Erythroblast (primary cell): ENCODE measurements at places on chromosomes 13 and 19.

- no peak for DNase-seq
Measured at GRCh38 chr19:4649392-4650047, 10.2 kb downstream of the TNFAIP8L1 start.

- DNase-seq, result no peak
Measured at GRCh38 chr19:48663667-48664066, 9.2 kb downstream of the NTN5 start.

- DNase-seq, result peak; percentile 52
Measured at GRCh38 chr19:6065685-6066374, 44.5 kb downstream of the RFX2 start.

DNA sequence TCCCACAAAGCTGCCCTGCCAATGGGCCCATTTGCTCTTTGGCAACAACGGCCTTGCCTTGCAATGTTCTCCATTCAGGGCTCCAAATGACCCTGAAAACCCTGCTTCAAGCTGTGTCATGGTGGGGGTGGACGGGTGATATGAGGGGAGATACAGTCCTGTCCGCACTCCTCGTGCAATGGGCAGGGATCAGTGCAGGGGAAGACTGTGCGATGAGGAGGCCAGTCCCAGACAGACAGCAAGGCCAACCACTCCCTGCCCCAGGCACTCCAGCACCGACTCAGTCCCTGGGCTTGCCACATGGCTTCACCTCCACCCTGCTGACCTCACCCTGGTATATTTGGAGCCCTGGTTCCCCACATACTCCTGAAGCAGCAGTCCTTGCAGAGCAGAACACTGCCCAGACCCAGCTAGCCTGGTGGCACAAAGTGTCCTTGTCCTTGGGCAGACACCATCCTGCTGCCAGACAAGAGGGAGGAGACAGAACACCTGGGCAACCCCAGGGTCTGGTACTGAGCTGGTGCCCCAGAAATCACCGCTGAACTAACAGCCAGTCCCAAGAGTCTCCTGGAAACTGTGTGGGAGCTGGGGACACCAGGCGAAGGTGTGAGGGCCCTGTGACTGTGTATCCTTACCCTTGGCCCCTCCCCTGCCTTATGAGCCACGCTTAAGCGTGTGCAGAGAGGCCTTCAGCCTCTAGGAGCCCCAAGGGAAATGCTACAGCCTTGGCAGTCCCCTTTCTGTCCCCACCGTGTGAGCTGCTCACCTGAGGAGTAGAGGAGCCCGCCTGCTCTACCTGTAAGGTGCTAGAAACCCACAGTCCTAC lies 9.1 kb upstream of the SLC35E1 start:
- peak; percentile 19 for DNase-seq

DNA sequence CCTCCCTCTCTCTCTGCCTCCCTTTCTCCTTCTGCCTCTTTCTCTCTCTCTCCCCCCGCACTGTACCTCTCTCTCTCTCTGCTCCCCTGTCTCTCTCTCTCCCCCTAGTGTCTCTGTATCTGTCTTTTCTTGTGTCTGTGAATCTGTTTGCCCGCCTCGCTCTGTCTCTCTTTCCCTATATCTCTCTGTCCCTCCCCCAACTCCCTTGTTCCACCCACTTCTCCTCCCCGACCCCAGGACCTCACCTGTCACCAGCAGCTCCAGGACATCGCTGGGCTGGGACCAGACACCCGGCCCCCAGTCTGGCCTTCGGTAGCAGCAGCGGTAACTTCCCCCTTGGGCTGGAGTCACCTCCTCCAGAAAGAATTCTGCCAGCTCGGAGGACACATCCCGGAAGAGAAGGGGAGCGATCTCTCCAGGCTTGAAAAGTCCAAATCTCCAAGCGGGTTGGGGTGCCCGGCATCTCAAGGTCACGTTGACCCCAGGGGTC lies 3.9 kb downstream of the OSCAR start:
- DNase-seq, result no peak

DNA sequence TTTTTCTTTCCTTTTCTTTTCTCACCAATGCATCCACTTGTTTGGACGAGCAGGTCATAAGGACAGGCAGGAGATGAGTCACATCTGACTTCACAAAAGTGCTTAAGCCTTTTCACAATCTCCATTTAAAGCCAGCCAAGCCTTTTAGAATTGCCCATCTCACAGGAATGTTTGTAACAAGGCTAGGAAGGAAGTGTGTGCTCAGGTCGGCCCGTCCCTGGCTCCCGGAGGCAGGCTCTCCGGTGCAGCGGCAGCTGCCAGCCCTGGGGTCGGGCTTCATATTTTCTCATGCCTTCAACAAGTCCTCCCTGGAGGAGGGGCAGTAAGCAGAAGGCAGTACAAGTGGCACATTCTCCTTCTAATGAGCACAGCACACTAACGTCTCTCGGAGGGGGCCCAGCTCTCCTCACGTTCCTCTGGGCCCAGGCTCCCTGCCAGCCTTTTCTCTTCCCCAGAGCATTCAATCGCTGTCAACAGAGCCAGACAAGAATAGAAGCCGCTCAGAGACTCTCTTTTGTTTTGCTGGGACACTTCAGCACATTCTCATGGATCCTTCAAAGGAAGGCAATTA lies 180.5 kb downstream of the COL4A1 start:
- DNase-seq, result no peak

- no peak for DNase-seq
Measured at GRCh38 chr19:4087787-4088679, 21.3 kb upstream of the ZBTB7A start.

DNA sequence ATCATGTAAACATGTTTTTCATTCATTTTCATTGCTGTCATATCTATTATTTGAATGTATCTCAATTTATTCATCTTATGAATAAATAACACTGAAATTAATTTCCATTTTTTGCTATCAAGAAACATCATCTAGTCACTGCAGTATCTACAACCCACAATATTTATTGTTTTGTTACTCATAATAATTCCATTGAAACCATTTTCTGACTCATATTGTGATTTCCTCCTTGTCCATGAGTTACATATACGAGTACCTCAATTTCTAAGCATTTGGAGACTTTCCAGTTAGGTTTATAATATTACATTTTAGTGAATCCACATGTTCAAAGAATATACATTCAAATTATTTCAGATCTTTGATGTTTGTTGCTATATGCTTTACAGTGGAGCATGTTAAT lies 1524.0 kb downstream of the SLITRK1 start:
- DNase-seq, result no peak

DNA sequence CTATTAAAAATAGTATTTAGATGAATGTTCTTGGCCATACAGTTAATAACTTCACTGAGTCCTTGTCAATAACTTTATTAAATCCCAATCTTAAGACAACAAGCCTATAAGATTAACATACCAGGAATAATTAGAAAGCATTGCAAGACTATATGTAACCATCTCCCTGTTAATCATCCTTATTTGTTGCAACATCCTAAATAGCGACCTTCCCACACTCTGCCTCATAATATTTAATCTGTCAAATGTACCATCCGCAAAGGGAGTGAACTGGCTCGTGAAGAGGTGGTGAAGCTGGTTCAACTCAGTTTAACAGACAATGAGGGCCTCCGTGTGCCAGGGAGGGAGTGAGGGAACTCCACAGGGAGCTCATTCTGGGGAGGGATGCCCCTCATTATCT lies 33.9 kb downstream of the KL start:
- DNase-seq, result no peak

GRCh38 chr13:111399776-111400538 lies 79.5 kb downstream of the TEX29 start:
- DNase-seq, result no peak

DNA sequence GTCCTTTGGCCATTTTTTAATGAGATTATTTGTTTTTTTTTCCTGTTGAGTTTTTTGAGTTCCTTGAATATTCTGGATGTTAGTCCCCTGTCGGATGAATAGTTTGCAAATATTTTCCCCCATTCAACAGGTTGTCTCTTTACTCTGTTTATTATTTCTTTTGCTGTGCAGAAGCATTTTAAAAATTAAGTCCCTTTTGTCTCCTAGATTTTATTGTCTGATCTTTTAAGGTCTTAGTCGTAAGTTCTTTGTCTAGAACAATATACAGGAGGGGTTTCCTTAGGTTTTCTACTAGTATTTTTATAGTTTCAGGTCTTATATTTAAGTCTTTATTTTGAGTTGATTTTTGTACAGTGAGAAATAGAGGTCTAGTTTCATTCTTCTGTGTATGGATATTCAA lies 284.4 kb downstream of the GPC6 start:
- DNase-seq, result no peak

DNA sequence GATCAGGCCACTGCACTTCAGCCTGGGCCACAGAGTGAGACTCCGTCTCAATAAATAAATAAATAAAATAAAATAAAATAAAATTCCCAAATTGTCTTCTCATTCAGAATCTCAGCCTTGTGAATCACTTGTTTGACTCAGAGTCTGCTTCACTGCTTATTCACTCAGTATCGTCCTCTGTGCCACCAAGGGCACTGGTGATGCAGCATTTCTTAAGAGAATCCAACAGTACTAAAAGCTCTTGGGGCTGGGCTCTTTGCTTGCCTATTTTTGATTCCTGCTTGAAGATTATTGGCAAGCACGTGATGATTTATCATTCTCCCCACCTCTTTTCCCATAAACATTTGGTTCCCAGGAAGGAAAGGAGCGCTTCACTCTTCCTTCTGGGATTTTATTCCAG lies 54.8 kb upstream of the HMGB1 start:
- DNase-seq, result no peak

DNA sequence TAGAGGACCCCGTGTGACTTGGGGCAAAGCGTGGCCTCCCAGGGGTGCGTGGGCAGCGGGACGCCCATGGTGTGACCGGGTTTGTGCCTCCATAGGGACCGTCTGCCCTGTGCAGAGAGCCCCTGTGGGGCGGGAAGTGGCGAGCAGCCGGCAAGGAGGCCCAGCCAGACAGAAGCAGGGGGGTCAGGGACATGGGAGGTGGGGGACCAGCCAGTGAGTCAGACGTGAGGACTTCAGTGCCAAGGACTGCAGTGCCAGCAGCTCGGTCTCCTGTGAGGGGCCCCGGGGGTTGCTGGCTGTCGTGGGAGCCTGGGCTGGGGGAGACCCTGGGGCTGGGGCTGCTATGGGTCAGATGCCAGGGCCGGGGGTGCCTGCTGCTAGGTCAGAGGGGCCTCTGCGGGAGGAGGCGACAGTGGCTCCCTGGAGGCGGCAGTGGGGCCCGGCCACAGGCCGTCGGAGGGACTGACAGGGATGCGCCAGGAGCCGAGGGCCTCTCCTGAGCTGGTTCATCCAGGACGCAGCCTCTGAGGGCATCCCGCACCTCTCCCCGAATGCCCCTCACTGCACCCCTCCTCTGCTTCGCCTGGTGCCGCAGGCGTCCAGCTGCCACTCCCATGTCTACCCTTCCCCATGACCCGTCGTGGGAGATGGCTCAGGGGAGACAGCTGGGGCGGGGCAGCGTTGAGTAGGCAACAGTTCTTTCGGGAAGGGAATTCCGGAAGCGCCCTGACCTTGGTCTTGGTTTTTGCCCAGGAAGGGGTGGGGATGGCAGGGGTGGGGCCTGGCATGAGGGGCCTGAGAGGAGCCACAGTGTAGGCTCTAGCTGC lies 80.0 kb downstream of the KDM4B start:
- DNase-seq, result no peak

GRCh38 chr13:59641261-59641660 lies 522.5 kb downstream of the DIAPH3 start:
- DNase-seq, result no peak

DNA sequence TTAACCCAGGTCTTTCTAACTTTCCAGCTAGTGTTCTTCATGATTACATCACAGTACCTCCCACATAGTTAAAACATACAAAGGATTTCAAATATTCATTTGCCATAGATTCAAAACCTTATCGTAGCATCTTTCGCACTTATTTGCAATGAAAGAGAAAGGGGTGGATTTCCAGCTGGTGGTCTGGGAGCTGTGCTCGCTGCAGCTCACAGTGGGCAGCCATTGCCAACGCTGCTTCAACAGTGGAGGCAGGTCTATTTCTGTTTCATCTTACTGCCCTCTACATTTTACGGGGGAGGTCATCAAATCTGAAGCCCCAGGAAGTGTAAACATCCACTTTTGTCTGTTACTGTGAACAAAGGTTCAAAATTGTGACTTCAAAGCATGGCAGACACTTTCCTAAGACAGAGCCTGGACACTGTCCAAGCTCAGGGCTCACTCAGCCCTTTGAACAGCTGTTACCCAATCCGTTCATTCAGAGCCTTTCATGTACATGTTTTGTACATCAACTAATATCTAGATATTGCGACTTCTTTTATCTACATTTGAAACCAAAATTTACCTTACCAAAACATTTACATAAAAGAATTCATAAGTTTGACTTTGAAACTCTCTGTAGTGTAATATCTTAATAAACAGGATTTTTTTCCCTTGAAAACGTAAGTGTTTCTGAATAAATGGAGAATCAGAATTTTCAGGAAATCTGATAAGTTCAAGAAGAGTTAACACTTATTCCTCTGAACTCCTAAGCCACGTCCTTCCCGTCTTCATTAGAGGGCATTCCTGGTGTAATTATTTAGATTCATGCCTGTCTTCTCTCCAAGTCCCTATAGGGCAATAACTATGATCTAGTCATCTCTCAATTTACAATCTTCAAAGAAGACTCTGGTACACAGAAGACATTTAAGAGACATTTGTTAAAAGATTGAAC lies 25.1 kb downstream of the STARD13 start:
- DNase-seq, result no peak

- DNase-seq, result no peak
Measured at GRCh38 chr19:4979211-4979807, 10.4 kb downstream of the KDM4B start.

GRCh38 chr19:57227502-57227901 lies 3.3 kb upstream of the AURKC start:
- no peak for DNase-seq

DNA sequence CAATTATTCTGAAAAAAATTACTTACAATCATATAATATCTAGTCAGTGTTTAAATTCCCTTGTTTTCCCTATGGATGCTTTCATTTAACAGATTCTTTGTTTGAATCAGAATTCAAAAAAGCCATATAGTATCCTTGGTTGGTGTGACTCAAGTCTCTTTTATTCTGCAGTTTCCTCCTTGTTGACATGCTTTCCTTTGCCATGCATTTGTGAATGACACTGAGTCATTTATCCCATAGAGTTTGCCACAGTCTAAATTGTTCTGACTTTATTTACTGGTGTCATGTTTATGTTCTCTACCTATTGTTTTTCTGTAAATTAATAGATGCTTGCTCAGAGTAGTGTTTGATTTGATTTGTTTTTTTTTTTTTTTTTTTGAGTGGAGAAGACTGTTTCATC lies 893.8 kb upstream of the SLC10A2 start:
- DNase-seq, result no peak

GRCh38 chr19:54209811-54210494 lies 9.3 kb downstream of the RPS9 start:
- peak; percentile 95 for DNase-seq

- peak; percentile 39 for DNase-seq
Measured at GRCh38 chr19:2135474-2136402, 15.6 kb downstream of the AP3D1 start.

DNA sequence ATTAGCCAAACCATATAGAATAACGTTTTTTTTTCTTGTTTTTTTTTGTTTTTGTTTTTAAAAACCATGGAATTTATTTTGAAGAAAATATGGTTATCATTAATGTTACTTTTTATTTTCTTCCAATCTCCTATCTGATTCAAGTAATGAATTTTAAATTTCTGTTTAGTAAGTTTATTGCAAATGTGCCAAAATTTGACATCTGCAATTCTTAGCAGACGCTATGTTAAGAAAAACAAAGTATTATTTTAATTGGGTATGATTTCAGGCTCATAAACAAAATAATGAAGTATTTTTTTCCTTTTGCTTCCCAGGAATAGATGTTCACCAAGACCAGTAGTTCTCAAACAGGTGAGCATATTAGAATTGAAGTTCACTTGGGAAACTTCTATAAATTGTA lies 63.1 kb downstream of the POSTN start:
- DNase-seq, result no peak

GRCh38 chr13:53191091-53191490 lies 162.5 kb downstream of the OLFM4 start:
- no peak for DNase-seq
